ENCODE measurements at places on chromosomes 2 and 18. TPM values are rescaled to one million over a fixed set of nuclear protein-coding genes. Genes with fewer than 3 reads are reported as not detected.
A peak's percentile ranks its signal among the peaks of the same experiment; 100 is the strongest.

DNA sequence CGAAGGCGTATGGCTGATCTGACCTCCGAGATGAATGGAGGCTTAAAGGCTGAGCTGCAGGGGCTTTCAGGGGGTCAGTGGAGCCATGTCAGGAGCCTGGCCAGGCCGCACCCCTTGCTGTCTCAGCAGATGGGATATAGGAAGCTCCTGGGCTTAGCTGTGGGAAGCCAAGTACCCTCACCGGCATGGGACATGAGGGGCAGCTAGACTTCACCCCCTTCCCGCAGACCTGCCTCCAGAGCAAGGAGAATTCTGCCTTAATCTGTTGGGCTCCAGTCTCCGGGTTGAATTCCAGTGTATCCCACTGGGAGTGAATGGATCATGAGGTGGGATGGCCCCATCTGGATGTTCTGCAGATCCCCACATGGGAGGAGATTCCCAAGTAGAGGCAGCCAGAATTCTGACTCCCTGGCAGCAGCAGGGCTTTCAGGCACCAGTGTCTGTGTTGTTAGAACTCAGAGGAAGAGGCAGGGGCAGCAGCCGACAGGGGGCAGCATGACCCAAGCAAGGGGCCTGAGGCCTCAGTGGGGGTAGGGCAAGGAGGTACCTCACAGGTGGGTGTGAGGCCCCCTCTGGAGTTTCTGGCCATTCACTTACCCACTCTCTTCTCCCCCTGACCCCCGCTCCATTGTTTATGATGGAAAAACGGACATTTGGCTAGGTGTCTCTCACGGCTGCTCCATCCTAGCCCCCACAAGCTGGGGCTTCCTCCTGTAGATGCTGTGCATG is 19.1 kb downstream of the CAPG start:
- H3K4me1 ChIP-seq = no peaks in the 10 kb centered on the region
- H3K27ac ChIP-seq = no peak overlapping the region
- DNase-seq = peak; percentile 39

DNA sequence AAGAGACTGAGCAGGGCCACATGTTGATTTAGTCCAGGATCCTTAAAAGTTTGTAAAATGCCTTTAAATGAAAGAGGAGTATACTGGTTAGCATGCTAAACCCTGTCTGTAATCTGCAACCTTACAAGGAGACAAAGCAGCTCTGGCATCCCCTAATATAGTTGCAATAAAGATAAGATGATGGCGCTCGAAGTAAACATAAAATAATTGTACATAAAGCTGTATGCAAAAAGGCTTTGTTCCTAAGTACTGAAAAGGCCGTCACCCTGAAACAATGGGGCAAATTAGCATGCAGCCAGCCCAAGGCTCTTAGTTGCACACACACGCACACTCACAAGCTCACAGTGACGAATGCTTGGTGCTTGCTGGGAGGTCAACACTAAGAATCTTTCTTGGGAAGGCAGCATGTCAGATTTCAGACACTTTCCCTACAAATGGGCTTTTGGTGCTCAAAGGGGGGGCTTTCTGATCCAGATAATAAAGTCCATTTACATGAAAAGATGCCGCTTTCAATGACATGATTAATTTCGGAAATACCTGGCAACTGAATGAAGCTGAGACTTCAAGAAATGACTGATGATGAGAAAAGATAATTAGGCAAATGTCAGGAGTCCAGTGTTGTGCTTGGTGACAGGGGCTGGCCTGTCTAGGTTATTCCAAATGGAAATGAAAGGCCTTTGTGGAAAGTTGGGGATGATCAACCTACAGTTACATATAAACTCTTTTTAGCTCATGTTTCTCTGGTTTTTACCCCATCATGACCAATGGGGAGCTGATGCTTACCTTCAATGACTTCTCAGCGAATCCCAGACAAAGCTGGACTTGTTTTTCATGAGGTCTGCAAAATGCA is 370.3 kb downstream of the MEIS1 start:
- H3K27ac ChIP-seq = no peak overlapping the region
- H3K4me3 ChIP-seq = no peak overlapping the region
- DNase-seq = no peak
- no peaks in the 10 kb centered on the region for H3K27me3 ChIP-seq
- H3K36me3 ChIP-seq = no peaks in the 10 kb centered on the region

DNA sequence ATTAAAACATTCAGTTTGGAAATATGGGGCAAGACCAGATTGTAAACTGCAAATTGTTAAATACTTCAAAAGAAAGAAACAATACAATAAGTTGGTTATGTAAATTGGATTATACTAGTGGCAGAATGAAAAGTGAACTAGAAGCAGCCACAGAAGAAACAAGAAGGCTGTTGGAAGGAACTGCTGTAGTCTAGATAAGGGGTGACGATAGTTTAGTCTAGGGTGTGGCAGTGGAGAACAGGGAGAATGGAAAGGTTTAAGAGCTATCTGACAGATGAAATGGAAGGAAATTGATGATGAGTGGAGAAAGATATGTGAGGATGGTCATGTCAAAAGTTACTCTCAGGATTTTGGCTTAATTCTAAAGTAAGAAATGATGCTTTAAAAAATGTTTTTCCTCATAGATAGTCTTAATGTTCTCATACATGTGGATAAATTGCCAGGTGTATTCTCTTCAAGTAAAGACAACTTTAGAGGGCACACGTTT is 179.7 kb downstream of the GPD2 start:
- H3K27me3 ChIP-seq = no peaks in the 10 kb centered on the region
- no peak overlapping the region for H3K27ac ChIP-seq
- H3K36me3 ChIP-seq = no peaks in the 10 kb centered on the region
- no peak for DNase-seq
- H3K4me1 ChIP-seq = no peaks in the 10 kb centered on the region

DNA sequence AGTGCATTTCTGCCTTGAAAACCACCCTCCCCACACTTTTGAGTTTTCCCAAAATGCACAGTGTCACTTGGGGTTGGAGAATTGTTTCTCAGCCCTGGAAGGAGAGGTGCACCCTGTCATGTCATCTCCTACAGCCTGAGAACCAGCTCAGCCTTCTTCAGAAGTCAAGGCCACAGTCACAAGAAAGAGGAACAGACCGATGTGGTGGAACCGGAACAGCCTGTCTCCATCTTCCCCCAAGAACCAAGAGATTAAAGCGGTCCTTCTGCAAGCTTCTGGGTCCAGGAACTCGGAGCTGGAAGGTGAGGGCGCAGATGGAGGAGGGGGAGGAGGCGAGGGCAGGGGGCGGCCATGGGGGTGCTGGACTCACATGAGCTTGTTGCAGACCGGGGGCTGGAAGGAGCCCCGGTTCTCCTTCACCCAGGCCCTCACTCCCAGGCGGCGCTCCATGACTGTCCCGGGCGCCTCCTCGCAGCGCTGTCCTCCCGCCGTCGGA is 248 bp downstream of the HAAO start:
- peaks cover 18% of the 10 kb centered on the region for H3K4me1 ChIP-seq
- H3K4me3 ChIP-seq = peak overlapping the region; percentile 87
- H3K36me3 ChIP-seq = peaks cover 6% of the 10 kb centered on the region
- peak overlapping the region; percentile 82 for H3K27ac ChIP-seq
- no peak for DNase-seq
- H3K27me3 ChIP-seq = no peaks in the 10 kb centered on the region

- H3K36me3 ChIP-seq = no peaks in the 10 kb centered on the region
- no peak for DNase-seq
- H3K4me3 ChIP-seq = no peak overlapping the region
- H3K27ac ChIP-seq = no peak overlapping the region
Measured at GRCh38 chr2:130358420-130359350, 2.8 kb downstream of the PTPN18 start.

GRCh38 chr2:138132108-138132507 is 167.8 kb downstream of the HNMT start:
- no peaks in the 10 kb centered on the region for H3K27me3 ChIP-seq
- H3K36me3 ChIP-seq = no peaks in the 10 kb centered on the region
- no peaks in the 10 kb centered on the region for H3K4me1 ChIP-seq

DNA sequence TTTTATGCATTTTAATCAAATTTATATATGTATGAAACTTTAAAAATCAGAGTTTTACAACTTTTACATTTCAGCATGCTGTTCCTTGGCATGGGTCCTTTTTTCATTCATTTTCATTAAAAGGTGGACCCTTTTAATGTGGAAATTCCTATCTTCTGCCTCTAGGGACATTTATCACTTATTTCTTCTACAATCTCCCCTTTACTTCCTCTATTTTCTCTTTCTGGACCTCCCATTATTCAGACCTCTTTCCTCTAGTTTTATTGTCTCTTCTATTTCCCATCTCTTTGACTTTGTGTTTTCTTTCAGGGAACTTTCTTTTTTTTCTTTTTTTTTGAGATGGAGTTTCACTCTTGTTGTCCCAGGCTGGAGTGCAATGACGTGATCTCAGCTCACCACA is 5.7 kb downstream of the PROC start:
- peak overlapping the region; percentile 50 for H3K4me3 ChIP-seq
- H3K4me1 ChIP-seq = no peaks in the 10 kb centered on the region
- DNase-seq = no peak
- no peaks in the 10 kb centered on the region for H3K36me3 ChIP-seq
- no peak overlapping the region for H3K27ac ChIP-seq
- no peaks in the 10 kb centered on the region for H3K27me3 ChIP-seq

SIX3 gene
- total RNA-seq = not detected

C1GALT1C1L gene
- 0.37 TPM for total RNA-seq

Data from Caco-2 (cell line).